ENCODE measurements at places on chromosomes 11 and 22.

DNA sequence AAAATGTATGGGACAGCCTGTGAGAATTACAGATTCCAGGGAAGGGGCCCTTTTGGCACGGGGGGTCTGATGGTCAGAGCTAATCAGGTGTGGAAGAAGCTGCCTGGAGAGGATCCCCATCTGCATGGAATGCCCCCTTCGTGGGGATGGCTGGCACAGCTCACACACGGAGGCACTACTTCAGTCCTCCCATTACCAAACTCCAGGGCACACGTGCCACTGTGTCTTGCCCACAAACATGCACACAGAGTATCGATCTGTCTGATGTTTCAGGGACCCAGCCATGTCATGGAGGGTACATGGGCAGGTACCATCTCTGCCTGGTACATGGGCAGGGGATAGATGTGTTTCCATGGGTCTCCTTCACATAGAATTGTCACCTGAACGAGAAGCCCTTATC is 14.7 kb downstream of the KCNQ1OT1 start:
- DNase-seq: no peak

GRCh38 chr22:41215926-41216325 is 10.8 kb downstream of the L3MBTL2 start:
- no peak for DNase-seq

GRCh38 chr11:8841899-8842298 is 69.1 kb upstream of the AKIP1 start:
- DNase-seq: no peak

DNA sequence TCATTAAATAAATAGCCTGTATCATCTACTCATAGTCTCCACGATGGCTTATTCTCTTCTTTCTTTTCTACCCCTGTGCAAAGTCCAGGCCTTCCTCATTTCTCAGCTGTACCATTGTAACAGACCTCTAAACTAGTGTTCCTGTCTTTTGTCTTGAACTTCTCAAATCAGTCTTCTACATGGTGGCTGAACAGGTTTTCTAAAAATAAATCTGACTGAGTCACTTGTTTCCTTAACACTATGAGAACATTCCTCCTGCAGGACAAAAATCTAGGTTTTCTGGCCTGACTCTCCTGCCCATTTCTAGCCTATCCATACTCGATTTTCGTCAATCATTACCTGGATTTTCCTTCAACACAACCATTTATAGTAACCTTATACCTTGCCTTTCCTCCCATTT is 1080.8 kb upstream of the TENM4 start:
- no peak for DNase-seq

GRCh38 chr11:126978911-126979310 is 21.7 kb downstream of the KIRREL3 start:
- DNase-seq: no peak

GRCh38 chr22:39623603-39624500 is 53.3 kb downstream of the CACNA1I start:
- DNase-seq: no peak

DNA sequence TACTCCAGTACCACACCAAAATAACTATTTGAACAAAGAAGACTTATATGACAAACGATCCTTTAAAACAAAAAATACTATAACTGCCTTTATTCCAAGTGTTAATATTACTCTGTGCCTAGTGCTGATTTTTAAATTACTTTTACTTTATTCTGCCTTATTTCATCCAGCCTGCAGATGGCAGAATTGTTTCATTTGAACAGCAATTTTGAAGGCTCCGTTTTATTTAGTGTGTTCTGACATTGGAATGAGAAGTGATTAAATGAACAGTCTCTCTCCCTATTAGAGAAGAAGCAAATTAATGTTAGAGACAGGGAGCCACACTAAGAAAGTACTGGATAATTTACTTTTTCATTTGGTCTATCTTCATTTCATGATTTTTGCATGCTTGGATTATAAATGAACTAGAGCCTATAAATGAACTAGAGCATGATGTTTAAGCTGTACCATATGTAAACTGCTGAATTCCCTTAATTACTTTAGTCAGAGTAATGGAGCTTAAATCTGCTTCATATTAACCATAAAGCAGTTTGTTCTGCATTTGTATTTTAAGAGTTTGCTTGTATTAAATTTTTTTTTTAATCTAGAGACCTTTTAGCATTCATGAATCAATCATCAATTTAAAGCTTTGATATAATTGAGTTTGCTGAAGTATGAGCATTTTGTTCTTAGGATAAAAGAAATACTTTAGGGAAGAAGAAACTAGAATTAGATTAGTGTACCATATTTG is 9.8 kb downstream of the PDHX start:
- peak; percentile 25 for DNase-seq
